HCEC 1CT (cell line): ENCODE measurements at places on chromosomes 6 and 20.

- no peak for DNase-seq
These were observed 13.6 kb downstream of the BRPF3 start for GRCh38 chr6:36210182-36210581.

DNA sequence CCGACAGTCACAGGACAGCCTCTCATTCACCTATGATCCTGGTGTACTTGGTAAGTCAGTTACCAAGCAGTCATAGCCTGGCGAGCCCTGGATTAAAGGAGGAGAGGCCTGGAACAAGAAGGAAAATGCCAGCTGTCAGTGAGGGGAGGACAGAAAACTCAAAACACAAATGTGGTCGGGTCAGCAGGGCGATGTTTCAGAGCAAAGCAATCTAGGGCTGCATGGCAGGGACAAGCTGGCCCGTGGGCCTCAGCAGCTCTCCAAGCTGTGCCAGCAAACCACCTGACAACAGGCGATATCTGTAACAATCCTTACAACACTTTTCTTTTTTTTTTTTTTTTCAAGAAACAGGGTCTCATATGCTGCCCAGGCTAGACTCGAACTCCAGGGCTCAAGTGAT, 40.3 kb downstream of the MGME1 start:
- DNase-seq = no peak

DNA sequence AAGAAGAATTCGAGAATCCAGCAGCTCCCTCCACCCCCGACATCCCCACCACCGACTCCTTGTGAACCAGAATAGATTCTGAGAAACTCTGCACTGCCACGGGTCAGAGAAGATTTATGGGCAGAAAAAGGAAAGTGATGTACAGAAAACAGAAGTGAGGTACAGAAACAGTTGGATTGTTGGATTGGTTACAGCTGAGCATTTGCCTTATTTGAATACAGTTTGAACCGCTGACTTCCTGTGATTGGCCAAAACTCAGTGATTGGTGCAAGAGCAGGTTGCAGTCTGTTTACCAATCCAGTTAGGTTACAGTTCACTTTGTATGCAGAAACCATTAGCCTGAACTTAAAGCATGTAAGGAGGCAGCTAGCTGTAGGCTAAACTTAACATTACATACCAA, 131.2 kb upstream of the HDDC2 start:
- DNase-seq = no peak

DNA sequence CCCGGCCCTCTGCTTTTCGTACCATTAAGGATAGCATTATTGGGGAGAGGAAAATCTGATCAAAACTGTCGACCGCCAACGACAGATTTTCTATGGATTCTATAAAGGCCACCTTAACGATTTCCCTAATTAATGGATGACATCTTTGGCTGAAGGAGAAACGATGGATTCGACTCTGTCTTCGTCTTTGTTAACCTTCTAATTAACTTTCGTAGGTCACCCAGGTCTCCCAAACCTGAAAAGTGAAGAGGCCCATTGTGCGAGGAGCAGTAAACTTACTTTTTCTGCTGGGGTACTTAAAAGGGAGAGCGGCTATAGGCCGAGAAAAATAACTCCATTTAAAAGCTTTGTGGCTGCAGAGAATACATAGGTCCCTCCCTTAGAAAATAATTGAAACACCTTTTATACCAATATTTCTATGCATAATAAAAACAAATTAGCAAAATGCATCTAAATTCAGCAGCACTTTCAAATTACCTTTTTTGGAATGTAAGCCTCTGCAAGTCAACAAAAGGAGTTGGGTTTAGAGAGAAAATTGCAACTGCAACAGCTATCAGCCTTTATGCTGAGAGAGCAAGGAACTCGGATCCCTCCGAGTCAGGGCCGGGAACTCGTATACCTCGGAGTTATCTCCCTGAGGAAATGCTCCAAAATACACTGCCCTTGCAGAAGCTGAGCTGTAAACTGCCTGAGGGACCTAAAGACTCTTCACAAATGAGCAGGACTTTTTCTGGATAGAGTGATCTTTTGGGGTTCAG, 31.4 kb upstream of the NR2E1 start:
- DNase-seq = no peak

- DNase-seq = no peak
These were observed 89.2 kb upstream of the BCLAF1 start for GRCh38 chr6:136378888-136379287.

DNA sequence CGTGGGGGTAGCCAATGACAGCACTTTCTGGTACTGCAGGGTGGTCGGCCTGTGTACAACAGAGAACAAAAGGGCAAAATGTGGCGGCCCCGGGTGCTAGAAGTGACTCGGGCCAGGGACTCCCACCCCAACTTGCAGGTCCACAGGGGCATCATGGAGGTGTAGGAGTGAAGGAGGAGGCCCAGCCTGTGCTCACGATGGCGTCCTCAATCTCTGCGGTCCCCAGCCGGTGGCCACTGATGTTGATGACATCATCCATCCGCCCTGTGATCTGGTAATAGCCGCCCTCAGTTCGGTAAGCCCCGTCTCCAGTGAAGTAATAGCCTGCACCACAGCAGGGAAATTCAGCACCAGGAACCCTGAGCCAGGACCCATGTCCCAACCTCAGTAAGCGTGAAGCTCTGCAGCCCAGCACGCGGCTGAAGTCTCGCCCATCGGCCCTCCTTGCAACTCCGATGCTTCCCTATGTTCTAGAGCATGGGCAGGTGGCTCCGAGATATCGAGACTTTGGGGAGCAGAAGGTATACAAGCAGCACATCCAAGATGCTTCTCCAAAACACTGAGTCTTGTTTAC, 20.2 kb upstream of the APMAP start:
- no peak for DNase-seq

GRCh38 chr6:128069188-128069587, 168.3 kb upstream of the THEMIS start:
- DNase-seq = peak; percentile 56

DNA sequence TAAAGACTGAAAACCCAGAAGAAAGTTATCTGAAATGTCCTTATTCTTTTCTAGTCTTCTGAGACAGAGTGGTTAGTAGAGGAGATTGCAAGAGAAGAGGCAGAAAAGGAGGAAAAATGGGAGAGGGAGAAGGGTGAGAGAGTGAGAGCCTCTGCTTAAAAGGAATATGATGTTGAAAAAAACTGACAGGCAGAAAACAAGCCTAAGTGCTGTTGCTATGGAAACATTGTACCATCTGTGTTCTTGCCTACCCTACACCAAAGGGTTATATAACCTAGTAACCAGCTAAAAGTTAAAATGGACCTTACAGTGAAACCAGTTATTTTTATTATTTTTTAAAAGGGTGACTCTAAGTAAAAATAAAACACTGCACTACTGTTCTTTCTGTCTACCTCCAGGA, 28.3 kb upstream of the SH3BGRL2 start:
- no peak for DNase-seq

DNA sequence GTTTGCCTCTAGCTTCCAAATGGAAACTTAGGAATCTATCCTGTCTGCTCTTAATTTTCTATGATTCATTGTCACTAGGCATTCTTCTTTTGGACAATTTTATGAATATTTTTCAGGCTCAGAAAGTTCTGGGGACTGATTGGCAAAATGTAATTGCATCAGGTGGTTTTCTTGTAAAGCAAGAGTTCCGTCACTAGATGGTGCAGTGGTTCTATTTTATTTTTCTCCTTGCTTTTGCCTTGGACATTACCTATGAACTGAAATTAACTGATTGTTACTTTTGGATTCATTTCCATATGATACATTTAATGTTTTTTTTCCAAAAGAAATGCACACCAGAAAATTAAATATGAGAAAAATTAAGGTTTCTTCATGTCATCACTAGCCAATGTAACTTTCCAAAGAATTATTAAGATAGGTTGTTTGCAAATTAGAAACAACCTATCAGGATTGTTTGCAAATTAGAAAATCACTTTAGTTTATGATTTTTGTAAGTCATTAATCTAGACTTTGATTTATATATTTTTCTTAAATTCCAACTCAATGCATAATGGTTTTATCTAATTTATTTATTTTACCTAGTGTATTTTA, 48.0 kb downstream of the TMEM170B start:
- DNase-seq = peak; percentile 59

- no peak for DNase-seq
These were observed 2.6 kb downstream of the VGLL2 start for GRCh38 chr6:117267766-117268534.

GRCh38 chr6:116550796-116551195, 2.8 kb upstream of the CALHM4 start:
- no peak for DNase-seq

GRCh38 chr6:4224067-4224978, 88.9 kb upstream of the ECI2 start:
- no peak for DNase-seq

DNA sequence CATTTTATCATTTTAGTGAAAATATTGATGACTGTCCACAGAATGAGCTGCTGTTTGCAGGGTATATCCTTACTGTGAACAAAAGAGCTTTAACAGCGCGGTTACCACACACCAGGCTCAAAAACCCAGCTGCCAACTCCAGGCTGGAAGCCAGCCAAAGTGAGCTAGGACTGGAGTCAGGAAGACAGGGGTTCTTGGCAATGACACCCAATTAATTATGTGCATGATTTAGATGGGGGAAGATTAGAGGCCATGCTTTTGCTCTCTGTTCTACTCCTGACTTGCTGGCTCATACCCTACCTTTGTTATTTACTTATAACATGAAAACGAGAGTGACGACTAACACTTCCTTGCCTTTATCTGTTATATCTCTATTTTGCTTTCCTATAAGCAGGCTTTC, 128.9 kb upstream of the SHLD1 start:
- DNase-seq = no peak

GRCh38 chr6:105209950-105210706, 30.3 kb upstream of the POPDC3 start:
- peak; percentile 83 for DNase-seq

DNA sequence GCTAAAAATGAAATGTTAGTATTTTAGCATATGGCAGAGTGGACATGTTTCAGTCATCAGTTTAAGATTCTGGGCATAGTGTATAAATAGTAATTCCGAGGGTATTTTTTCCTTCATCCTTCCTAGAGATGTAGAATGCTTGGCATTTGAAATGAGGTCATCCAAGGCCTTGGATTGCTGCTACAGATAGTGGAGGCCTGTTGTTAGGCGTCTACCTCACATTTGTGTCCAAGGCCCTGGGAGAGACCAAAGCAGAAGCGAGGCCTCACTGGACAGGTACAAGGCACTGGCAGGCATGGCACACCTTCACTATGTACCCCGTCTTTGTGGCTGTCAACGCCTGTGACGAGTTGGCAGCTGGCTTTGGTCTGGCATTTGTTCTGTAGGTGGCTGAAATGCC, 58.0 kb downstream of the DTD1 start:
- no peak for DNase-seq

DNA sequence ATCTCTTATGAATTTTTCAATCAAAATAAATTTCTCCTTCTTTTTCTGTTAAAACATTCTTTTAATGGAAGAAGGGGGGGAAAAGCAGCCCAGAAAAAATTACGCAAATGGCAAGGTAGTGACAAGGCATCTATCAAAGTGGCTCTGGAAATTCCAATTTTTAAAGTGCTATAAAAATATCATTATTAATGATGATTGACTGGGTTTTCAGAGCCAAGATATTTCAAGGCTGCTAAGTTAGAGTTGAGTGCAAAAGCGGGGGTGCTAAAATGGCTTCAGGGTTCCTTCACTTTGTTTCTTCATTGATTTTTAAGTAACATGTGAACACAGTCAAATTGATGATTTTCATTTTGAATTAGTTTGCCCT, 171.6 kb upstream of the CITED2 start:
- DNase-seq = no peak

GRCh38 chr6:7214468-7214867, 98.5 kb downstream of the SSR1 start:
- DNase-seq = no peak

- DNase-seq = no peak
These were observed 3.0 kb downstream of the GABRR1 start for GRCh38 chr6:89214197-89214596.

DNA sequence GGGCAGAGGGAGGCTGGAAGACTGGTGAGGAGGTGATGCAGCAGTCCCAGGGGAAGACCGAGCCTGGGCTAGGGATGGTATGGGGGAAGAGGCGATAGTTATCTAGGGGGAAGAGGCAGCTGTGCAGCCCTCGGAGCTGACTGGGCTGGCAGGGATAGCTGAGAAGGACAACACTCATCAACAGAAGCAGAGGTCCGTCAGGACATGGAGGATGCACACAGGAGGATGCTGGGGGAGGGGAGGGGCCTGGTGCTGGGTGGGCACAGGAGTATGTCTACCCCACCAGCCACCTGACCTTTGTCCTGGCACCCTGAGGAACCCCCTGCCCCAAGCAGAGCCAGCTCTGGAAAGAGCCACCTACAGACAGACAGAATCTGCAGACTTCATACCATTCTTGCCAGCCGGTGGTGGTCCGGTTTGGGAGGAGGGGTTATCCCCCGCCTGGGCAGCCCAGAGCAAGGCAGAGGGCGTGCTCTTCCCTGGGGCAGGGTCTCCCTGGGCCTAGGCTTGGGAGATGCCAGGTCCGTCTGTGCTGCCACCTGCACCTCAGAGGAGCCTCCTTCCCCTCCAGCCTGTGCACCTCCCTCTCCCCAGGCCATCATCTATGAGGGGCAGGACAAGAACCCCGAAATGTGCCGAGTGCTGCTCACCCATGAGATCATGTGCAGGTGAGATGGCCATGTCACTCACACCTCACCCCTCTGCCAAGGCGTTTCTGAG, 14.9 kb downstream of the EBF4 start:
- DNase-seq = no peak

GRCh38 chr6:98808541-98809210, 25.7 kb upstream of the POU3F2 start:
- no peak for DNase-seq

- DNase-seq = no peak
These were observed 229.0 kb downstream of the ZNF217 start for GRCh38 chr20:53364646-53365045.

DNA sequence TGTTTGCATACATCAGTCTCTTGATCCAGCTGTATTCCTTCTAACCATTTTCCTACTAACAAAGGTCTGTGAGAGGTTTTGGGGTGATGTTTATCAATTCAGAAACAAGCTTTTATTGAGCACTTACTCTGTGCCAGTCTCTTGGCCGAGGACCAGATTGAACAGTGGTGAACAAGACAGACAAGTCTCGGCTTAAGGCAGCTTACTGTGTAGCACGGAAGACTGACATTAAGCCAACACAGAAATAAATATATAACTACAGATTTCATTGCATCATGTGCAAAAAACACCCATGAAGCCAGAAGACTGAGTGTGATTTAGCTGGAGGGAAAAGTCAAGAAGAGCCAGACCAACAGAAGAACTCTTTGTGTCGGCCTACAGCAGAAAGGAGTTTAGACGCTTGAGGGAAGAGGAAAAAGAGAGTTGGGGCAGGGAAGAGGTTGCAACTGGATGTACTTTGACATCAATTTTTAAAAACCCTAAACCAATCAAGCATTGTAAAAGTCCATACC, 549.6 kb upstream of the CITED2 start:
- no peak for DNase-seq

DNA sequence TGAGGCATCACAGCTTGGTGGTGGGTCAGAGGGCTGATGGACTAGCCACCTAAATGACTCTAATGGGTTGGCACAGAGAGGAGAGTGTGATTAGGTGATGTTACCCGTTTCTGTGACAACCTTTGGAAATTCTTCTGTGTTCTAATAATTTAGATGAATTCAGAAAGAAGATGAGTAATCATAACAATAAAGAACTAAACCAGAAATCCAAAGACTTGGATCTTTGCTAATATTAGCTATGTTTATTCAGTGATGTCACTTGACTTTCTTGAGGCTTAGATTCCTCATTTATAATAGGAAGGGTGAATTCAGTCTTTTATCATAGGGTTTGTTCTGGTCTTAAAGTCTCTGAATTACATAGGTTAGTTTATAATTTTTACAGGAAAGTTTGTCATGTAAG, 19.9 kb downstream of the CRYBG1 start:
- DNase-seq = no peak
